Erythroblast (primary cell): ENCODE measurements at places on chromosomes 2 and 18.

DNA sequence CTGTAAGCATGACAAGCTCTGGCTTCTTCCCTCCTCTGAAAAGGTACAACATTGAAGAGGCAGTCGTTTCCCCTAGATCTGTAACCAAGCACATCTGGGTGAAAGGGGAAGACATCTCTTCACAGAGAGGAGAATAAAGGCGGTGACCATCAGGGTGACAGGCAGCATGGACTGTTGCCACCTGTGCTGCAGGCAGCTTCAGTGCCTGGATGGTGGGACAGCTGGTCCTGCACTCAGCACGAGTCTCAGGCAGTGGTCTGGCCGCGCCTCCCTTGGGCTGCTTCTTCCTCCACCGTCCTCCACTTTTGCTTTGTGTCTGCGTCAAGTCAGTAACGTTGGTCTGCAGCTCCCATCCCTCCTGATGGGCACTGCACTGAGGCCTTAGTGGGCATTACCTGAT lies 264.4 kb downstream of the NEDD4L start:
- DNase-seq: no peak

GRCh38 chr18:26448714-26449159 lies 99.6 kb downstream of the KCTD1 start:
- no peak for DNase-seq

DNA sequence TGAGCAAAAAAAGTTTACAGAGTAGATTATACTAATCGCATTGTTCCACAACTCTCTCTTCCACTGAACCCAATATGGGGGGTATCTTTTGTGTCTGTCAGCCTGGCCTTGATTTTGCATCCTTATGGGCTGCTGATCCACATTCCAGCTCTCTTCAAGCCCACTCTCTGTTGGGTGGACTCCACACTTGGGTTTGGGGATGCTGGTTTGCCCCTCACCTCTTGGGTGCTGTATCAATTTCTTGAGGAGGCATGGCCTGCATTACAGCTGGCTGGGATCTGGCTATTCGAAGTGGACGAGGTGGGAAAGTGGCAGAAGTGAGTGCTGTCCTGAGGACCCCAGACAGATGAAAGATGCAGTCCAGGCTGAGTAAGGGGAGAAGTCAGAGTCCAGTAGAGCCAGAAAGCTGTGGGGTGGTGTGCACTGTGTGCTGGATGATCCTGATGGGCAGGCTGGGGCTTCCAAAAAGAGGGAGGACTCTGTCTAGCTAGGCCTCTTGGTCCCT lies 141.4 kb downstream of the CAPN13 start:
- no peak for DNase-seq

- DNase-seq: no peak
Measured at GRCh38 chr2:240585101-240585500, 1.4 kb upstream of the CAPN10 start.

GRCh38 chr2:26530696-26531095 lies 52.8 kb upstream of the OTOF start:
- no peak for DNase-seq

DNA sequence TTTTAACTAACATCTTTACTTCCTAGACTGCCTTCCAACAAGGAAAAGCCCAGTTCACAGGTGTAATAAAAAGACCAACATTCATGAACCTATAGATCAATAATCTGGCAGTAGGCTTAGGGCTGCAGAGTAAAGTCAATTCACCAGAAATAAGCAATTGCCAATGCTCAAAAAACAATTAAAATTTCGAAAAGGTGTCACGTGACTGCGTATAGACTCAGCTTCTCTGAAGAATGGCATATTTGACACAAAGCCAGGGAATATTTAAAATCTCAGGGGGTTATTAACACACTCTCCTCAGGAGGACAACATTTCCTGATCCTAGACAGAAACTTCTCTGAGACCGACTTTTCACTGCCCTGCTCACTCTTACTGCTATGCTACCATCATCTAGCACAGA lies 245.2 kb upstream of the LRATD1 start:
- DNase-seq: no peak

DNA sequence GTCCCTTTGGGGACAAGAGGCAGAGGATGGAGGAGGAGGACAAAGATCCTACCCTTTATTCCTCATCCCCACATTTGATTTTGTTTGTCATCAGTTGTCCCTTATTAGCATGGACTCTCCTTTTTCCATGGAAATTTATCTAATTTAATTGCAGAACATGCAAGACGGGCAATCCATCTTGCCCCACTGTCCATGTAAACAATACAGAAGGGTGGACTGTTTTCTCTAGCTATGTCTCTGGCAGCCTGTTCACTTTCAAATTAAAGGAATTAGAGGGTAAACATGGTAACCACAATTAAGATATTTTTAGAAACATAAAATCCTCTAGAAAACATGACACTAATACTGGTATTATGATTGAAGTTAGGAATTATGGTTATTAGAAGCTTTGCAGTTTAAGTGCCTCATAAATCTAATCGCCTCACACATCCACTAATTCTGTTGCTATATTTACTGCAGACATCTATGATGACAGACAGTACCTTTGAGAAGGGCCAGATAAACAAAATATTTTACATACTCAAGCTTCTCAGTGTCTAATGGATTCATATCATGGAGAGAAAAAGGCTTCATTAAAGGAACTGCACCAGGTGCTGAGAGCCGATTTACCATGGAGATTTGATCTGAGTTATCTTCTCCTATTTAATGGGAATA lies 215.5 kb downstream of the LNPK start:
- no peak for DNase-seq

GRCh38 chr2:38271697-38272096 lies 105.4 kb downstream of the ATL2 start:
- DNase-seq: no peak

- no peak for DNase-seq
Measured at GRCh38 chr2:65144571-65144970, 14.7 kb upstream of the RAB1A start.

DNA sequence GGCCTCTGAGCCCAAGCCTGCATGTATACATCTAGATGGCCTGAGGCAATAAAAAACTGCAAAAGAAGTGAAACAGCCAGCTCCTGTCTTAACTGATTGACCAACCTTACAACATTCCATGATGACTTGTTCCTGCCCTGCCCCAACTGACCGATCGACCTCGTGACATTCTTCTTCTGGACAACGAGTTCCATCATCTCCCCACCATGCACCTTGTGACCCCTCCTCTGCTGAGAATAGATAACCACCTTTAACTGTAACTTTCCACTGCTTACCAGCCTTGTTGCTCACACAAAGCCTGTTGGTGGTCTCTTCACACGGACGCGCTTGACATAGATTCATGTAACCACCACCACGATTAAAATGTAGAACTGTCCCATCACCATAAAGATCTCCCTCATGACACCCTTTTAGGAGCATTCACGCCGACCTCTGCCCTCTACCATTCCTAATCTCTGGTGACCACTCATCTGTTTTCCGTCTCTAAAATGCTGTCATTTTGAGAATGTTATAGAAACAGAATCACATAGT lies 120.1 kb upstream of the REV1 start:
- no peak for DNase-seq

DNA sequence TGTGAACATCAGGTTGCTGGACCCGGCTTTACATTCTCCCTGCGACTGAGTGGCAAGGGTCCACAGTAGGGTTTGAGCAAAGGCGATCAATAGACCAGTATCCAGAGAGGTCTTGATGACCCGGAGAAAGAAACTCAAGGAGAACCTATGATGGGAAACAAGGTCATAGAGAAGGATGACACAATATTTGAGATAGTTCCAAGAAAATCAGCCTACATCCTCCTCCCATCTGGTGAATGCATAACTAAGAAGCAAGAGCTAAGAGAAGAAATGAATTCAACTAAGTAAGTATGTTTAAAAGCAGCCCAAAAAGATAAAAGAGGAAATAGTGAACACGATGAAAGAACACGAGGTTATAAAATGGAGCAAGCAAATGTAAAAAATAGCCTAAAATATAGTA lies 166.3 kb downstream of the CD8B2 start:
- DNase-seq: no peak

GRCh38 chr2:109369671-109370191 lies 240.7 kb downstream of the SH3RF3 start:
- DNase-seq: no peak

GRCh38 chr2:75289771-75290170 lies 90.5 kb upstream of the TACR1 start:
- DNase-seq: no peak

GRCh38 chr2:18966131-18966530 lies 376.8 kb upstream of the NT5C1B start:
- no peak for DNase-seq

GRCh38 chr2:209875270-209875669 lies 103.6 kb downstream of the UNC80 start:
- DNase-seq: no peak

GRCh38 chr2:191957996-191958860 lies 111.3 kb upstream of the CAVIN2 start:
- no peak for DNase-seq

DNA sequence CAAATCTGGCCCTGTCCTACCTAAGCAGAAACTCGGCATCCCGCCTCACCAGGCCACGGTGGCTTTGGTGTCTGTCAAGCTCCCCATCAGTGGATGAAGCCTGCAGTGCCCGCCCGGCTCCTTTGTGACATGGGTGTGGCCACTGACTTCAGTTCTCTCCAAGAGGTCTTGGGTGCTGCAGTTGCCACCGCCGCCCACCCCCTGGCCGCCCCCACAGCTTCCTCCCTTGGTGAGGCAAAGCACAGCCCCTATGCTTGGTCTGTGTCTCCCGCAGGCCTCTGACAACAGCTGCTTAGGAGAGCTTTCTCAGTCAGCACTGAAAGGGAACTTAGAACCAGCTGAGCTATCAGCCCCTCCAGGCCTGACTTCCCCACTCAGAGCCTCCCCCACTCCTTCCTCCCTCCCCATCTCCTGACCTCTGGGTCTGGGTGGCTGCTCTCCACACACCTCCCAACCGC lies 22.9 kb upstream of the GPR55 start:
- no peak for DNase-seq

DNA sequence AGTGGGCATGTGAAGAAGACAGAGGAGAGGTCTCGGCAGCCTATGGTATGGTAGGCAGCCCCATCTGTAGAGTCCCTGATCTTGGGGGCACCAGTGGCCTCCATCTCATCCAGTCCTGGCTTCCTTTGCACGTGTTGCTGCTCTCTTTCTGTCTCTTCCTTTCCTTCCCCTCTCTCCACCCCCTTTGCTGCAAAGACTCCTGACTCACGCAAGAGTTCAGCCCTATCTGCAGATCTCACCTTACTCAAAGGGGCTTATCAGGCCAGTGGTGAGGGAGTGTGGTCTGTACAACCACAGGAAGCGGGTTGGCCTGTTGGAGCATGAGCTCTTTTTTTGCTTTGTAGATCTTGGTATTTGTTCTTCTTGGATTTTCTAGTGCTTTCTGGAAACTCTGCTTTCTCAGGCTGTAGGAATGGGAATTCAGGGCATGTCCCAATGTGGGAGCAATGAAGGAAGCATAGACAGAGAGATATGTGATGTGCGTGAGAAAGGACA lies 14.6 kb upstream of the NT5DC4 start:
- DNase-seq: peak; percentile 93
